NCI-H1105 treated with DMSO at 0.1 percent for 48 hours (cell line): ENCODE measurements at places on chromosomes 1 and 21.

GRCh38 chr1:21297975-21298374, 7.7 kb upstream of the ECE1 start:
- DNase-seq, result no peak

- DNase-seq, result peak; percentile 79
Observed at GRCh38 chr1:55694310-55694801, 479.2 kb upstream of the USP24 start.

- DNase-seq, result no peak
Observed at GRCh38 chr21:34342476-34342875, 21.3 kb upstream of the KCNE2 start.

GRCh38 chr1:175338387-175339135, 146.0 kb upstream of the KIAA0040 start:
- no peak for DNase-seq

- DNase-seq, result no peak
Observed at GRCh38 chr1:195754303-195754702, 853.9 kb downstream of the KCNT2 start.

DNA sequence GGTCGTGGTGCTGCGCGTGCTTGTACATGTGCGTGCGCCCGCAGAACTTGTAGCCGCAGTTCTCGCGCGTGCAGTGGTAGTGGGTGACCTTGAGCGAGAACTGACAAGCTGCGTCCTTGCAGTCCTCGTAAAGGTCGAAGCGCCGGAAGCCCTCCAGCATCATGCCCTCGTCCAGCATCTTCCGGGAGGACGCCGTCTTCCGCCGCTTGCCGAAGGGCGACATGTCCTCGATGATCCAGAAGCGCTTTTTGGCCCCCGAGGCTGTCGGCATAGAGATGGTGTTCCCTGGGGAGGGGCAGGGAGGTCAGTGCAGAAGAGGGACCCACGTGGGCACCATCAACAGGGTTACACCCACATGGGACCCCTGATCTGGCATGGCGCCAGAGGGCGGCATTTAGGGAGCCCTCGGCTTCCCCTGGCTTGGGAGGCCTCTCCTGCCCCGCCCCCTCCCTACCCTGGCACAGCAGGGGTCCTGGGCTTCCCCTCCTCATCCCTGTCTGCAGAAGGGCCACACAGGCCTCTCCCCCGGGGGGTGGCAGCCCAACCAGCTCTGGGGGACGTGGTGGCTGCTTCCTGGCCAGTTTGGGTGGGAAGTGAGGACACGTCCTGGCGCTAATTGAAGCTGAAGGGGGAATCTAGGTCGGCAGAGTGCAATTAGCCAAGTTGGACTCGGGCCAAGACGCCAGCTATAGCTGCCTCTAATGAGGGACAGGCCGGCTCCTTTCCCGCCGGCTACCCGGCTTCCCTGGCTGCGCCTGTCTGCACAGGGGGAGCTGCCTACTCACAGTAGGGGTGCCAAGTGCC, 156.5 kb downstream of the CASZ1 start:
- DNase-seq, result peak; percentile 96
